Activated CD8-positive, alpha-beta T cell treated with anti-CD3 and anti-CD28 coated beads, Interleukin-2, amount 10 ng/mL, durations not matched to agents 7 days and 5 days (primary cell): ENCODE measurements at places on chromosomes 2 and 18. TPM values are rescaled to one million over a fixed set of nuclear protein-coding genes. Genes with fewer than 3 reads are reported as not detected.

Gene ARMC9
- 0.65 TPM for total RNA-seq

Gene TMEM163
- total RNA-seq: not detected

Gene SLC5A7
- not detected for total RNA-seq

Gene DSG1
- not detected for total RNA-seq

Gene RETSAT
- 27.8 TPM for total RNA-seq

DNA sequence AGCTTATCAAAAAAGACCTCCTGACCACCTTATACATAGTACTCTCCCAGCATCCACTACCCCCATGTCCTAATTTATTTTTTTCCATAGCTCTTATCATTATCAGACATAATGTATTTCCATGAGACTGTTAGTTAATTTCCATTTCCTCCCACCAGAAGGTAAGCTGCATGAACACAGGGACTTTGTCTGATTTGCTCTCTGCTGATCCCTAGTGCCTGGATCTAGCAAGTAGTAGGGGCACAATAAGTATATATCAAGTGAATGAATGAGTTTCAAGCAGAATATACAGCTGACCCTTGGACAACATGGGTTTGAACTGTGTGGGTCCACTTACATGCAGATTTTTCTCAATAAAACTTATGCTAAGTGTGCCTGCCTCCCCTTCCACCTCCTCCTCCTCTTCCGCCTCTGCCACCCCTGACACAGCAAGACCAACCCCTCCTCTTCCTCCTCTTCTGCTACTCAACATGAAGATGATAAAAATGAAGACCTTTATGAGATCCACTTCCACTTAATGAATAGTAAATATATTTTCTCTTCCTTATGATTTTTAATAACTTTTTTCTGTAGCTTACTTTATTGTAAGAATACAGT is 53.8 kb downstream of the CTAGE1 start:
- no peak for DNase-seq

GRCh38 chr18:23721696-23722480 is 32.6 kb downstream of the LAMA3 start:
- DNase-seq: no peak

- no peak for DNase-seq
Measured at GRCh38 chr2:88212251-88212790, 42.2 kb downstream of the THNSL2 start.

- no peak for DNase-seq
Measured at GRCh38 chr2:177282181-177282641, 17.7 kb upstream of the NFE2L2 start.

DNA sequence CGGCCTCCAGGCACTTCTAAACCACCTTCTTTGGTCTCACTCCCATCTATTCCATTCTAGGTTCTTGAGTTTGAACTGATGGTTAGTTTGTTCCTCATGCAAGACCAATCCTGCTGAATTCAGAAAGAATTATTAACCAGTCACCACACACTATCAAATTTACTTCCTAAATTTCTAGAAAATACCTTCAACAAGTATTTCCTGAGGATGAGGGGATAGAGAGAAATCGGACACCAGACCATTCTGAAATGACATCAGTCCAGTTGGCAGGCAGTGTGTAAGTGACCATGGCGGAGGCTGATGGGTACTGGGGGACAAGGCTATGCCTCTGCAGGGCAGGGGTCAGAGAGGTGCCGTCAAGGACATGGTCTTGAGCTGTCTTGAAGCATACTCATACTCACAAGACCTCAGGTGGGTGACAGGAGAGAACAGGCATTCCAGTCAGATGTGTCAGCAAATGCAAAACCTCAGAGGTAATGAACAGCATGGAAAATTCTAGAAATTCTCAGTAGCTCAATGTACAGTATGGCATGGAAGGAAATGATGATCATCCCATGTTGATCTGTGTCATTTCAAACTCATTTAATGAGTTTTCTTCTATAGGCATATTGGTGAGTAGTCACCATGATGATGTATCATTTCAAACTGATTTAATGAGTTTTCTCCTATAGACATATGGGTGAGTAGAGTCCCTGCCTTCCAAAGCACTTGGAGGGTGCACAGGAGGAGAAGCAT is 119.6 kb downstream of the DDX1 start:
- DNase-seq: no peak

GRCh38 chr2:144971786-144972335 is 451.9 kb upstream of the ZEB2 start:
- no peak for DNase-seq

GRCh38 chr2:216188559-216188850 is 79.4 kb downstream of the XRCC5 start:
- no peak for DNase-seq

- no peak for DNase-seq
Measured at GRCh38 chr2:13260402-13260801, 543.7 kb downstream of the TRIB2 start.

- DNase-seq: no peak
Measured at GRCh38 chr2:33436083-33436482, 40.4 kb upstream of the RASGRP3 start.

DNA sequence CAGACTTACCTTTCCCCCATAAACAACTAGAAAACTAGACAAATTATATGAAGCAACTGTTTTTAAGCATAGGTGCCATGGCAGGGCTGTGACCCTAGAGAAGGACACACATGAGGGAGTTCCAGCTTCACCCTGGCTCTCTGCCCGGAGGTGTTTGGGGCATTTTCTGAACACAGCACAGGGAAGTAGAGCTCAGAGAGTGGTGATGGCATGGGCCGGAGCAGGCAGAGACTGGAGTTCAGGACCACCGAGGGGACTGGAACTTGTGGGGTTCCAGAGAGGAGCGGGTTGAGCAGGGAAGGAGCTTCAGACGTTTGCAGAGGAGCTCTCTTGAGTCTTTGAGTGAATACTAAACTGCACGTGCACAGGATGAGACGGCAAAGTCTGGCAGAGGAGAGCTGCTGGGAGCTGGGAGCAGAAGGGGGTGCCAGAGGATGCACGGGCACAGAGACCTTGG is 26.5 kb upstream of the KLF11 start:
- DNase-seq: no peak

DNA sequence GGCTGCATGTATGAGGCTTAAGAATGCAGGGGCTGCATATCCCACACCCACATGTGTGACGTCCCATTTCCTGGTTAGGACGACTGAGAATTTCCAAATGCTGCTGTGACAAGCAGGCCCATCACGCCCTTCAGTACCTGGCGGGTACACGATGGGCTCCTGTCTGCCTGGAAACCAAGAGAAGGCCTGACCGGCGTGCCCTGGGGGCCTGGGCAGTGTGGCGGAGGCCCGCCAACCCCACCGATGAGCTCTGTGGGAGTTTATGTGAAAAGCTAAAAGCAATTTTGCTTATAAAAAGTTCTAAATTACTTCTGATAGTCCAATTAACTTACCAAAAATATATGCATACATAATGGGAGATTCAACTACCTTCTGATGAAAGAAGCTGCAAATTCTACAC is 837.3 kb downstream of the GALR1 start:
- DNase-seq: no peak

DNA sequence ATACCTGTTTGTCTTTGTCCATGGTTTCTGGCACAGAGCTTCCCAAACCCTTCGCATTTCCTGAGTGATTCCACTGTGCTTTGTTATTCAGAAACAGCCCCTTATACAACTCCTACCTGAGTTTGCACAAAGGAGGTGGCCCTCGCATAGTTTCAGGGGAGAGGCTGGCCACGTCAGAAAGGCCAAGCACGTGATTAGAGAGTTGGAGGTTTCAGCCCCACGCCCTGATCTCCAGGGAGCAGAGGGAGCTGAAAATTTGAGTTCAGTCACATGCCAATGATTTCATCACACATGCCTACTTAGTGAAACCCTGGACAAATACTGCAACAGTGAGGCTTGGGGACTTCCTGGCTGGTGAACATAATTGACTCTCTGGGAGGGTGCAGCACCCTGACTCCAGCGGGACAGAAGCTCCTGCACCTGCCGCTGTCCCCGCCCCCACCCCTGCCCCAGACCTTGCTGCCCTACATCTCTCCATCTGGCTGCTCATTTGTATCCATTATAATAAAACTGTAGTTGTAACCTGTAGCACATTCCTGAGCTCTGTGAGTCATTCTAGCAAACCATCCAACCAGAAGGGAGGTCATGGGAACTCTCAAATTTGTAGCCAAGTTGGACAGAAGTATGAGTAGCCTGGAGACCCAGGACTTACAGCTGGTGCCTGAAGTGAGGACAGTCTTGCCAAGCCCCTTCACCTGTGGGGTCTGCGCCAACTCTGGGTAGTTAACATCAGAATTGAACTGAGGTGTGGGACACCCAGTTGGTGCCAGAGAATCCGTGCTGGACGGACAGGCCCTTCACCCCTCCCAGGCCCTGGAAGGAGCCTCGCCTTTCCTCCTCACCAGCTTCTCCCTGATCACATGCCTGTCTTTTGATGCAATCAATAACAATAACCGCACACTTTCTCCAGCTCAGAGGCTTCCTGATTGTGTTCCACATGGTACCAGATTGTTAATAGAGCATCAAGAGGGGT is 224.3 kb downstream of the ANAPC1 start:
- DNase-seq: no peak

DNA sequence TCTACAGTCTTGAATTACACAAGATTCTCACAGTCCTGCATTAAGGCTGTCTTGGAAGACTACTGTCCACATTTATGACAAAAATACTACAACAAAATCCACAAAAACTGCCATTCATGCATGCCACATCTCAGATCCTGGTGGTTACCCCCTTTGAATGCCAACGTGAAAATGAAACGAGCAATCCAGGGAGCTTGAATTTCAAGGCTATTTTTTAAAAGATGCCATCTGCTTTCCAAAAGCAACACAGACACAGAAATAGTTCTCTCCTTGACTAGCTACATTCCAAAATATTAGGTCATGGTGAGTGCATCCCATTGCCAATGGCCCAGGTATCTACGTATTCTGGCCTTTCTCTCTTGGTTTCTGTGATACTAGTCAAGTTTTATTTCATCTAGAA is 36.3 kb downstream of the IRS1 start:
- DNase-seq: no peak

- no peak for DNase-seq
Measured at GRCh38 chr2:23485841-23486683, 101.1 kb downstream of the KLHL29 start.

- no peak for DNase-seq
Measured at GRCh38 chr2:62455957-62456692, 49.9 kb downstream of the TMEM17 start.

DNA sequence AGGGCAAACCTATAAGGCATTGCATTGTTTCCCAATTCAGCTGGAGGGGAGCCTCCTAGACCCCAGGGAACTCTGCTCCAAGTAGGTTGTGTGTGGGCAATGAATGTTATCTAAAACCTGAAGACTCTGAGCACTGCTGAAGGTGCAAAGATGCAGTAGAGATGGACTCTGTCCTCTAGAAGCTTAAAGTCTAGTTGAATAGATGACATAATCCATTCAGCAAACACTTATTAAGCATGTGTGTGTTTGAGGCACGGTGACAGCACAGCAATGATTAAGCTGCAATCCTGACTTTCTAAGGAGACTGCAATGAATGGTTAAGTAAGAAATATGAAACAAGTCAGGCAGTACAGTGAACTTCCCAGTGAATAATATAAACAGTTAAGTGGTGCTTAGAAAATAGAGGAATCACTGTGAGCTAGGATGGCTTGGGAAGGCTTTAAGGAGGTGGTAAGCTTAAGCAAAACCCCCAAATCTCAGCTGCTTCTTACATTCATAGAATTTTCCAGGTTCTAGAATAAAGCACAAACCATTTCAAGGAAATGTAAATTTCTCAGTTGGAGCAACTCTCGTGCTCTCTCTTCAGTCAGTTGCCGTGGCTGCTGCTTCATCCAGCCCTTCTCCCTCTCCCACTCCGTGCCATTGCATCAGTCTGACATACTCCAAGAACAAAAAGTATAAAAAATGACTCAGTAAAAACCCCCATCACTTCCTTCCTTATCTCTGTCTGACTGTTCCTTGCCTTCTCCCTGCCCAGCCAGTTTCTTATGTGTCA is 19.1 kb downstream of the MXD1 start:
- no peak for DNase-seq

DNA sequence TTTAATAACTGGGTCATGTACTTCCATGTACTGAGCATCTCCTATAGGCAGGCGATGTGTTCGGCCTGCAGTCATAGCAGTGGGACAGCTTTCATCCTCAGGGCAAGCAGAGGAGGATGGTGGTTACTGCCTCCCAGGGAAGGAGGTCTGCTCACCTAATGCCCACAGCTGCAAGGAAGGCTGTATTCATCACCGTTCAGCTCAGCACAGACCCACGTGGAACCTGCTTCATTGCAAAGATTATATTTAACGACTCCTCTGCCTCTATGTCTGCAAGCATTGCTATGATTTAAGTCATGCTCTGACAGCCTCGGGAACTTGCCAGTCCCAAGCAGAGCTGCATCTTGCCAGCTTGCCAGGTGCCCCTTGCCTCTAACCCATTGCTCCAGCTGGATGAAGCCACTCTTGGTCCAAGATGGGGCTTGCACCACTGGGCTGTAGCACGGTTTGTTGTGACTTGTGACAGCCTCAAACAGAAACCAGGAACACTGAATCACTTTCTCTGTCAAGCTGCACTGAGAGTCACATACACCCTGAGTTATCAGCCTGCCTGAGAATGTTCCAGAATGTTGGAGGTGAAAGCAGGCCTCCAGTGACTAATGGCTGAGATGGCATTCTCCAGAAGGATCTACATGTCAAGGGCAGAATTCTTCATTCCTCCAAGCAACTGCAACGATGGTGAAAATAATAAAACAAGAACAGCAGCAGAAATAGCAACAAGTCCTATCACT is 651.1 kb upstream of the ID2 start:
- DNase-seq: no peak

GRCh38 chr2:25545899-25546298 is 127.5 kb downstream of the DTNB start:
- DNase-seq: no peak

DNA sequence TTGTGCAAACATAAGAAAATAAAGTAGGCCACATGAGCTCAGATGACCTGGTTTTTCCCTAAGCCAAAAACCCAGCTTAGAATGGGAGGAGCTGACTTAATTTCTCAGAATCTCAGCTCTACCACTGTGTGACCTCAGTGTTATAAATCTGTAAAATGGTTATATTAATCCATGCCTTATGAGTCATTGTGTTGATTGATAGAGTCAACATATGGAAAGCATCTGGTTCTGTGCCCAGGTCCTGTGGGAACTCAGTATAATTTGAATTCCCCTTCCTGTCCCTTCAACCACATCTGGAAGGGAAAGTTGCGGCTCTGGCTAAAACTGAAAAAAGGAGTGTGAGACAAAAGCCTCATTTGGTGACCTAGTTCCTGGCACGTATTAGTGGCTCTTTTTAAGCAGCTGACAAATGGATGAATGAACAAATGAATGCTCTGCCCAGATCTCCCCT is 25.7 kb downstream of the TMEM177 start:
- no peak for DNase-seq

DNA sequence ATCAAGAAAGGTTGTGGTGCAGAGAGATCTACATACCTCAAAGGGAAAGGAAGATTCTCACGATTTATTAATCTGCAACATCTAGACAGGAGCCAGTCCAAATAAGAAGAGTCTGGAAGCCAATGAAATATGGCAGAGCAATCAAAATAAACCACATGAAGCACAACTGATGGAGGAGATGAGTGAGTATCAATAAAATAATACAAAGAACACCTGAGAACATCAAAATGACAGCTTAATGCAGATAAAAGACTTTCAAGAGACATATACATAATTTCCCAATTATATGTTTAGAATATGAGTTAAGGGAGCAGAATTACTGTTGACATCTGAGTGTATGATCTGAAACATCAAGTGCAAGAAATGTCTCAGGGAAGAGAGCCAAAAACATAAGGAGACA is 12.5 kb upstream of the DOK6 start:
- no peak for DNase-seq
